ENCODE measurements at places on chromosomes 2 and 18. TPM values are rescaled to one million over a fixed set of nuclear protein-coding genes. Genes with fewer than 3 reads are reported as not detected.

Gene IL1F10
- not detected for total RNA-seq

Gene KIF1A
- 0.42 TPM for total RNA-seq

Gene TCF4
- total RNA-seq: 36.6 TPM

Gene BOLL
- total RNA-seq: 0.05 TPM

Gene CDH20
- 0.09 TPM for total RNA-seq

DNA sequence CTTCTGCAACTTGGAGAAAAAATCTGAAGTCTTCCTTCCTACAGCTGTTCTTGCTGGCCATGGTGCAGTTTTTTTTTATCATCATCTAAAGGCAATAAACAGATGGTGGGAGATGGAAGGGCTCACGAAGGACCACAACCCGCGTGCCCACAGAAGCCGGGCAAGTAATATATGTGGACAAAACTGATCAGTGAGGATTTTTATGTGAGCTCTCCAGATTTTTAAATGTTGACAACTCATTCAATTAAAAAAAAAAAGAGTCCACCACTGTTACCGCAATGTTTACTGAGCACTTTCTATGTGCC, 55.9 kb upstream of the CREB1 start:
- no peak for DNase-seq

GRCh38 chr2:132586835-132587234, 83.2 kb downstream of the LYPD1 start:
- no peak for DNase-seq

DNA sequence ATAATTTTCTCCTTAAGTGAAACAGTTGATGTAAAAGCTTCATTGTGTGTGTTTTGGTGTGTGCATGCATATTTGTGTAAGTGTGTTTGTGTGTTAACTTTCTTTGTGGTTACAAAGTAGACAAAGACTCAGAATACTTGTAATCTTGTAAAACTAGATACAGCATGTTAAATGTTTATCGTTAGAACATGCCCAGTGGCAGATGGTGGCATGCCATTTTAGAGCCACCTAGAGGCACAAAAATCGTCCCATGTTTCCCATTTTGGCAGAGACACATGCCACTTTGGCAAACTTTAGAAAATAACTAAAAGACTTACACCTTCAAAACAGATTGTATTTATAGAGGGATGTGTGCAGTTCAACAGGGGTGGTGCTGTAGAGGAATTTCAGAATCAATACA, 224.1 kb downstream of the LRP1B start:
- no peak for DNase-seq

DNA sequence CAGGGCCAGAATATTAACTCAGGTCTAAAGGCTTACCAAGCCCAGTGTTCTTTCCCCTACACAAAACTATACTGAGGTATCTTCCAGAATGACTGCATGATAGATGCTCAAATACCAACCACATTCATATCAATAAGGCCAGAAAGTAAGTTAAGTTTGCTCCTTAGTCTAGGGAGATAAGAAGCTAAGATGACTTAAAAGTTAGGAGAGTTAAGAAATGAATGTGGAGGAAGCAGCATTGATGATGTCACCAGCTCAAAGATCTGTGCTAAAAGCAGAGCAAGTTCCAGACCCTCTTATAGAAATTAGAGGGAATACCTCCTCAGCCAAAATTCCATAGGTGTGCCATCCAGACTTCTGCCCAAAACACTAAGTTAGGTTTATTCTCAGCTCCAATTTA, 6.1 kb downstream of the PPP4R1 start:
- DNase-seq: no peak

DNA sequence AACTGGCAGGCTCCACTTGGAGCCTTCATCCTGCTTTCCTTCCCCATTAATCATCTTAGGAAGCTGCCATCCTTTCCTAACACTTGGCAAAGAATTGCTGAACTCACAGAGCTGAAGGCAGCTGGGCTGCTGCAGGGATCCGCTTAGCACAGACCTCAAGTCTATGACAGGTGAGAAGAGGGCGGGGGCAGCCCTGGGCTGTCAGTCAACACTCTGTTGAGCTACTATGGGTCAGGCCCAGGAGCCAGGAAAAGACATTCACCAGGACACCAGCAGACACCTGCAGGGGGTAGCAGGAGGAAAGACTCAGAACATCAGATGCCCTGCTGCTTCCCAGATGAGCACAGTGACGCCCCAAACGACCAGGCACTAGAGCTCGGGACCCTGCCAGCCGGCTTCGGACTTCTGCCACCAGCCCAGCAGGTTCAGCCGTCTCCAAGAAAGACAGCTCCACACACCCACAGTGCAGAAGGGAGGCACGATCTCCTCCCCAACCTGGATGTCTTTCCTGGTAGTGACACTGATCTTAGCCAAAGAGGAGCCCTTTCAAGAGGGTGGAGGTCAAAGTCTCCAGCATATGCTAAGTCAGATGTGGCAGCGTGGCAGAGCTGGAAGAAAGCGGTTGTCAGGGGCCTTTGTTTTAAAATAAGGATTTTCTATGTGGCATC, 55.2 kb downstream of the SNORC start:
- no peak for DNase-seq

DNA sequence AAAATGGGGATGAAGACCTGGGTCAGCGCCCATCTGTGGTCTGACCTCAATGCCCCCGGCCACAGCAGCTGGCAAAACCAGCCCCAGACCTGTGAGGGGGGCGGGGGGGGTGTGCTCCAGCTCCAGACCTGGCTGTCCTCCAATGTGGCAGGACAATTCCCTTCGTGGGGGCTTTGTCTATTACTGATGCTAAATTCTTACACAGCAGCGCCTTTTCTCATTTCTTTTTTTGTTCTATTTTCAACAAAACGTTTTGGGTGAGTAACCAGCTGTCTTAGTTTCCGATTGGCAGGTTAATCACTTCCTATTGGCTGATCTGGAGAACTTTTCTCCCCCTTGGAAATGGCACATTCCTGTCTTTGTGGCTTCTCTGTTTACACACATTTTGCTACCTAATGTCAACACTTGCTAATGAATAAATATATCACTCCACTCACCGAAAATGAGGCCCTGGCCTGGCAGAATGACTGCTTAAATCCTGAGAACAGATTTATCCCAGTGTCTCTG, 4.4 kb downstream of the SMAD7 start:
- DNase-seq: no peak

DNA sequence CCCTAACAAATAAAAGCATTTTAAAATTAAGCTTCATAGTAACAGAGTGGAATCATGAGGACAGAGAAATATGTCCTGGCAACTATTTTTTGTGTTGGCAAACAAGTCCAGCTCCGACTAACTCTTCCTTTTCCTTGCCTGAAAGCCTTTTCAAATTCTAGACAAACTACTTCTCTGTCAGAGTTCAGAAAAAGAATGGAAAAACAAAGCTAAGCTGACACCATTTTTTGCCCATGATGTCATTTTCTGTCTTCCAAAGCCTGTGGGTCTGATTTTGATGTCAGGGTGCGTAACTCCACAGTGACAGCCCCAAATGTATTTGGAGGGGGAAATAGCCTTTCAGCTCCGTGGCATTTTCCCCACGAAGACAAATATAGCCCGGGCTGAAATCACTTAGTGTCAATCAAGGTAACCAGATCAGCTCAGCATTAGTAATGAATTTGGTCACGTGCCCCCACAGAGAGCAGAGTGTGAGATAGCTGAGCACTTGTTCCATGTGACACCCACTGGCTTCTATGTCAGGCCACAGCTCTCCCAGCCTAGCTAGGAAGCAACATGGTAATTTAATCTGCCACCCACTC, 233.0 kb upstream of the SIX2 start:
- DNase-seq: no peak

DNA sequence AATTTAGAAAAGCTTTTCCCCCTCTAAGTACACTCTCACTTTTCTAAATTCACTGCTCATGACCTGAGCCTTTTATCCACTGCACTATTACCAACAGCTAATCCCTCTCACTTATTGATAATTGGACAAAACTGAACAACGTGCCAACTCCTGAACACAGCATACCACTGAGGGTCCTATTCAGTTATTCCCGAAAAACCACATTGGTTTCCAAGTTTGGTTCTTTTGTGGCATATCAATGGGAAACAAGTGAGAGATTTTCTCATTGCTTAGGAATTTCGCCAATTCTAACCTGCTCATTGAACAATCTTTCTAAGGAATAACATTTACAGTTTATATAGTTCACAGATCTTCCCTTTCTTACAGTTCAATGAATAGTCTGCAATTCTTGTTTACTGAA, 977.4 kb downstream of the TMEM182 start:
- no peak for DNase-seq

DNA sequence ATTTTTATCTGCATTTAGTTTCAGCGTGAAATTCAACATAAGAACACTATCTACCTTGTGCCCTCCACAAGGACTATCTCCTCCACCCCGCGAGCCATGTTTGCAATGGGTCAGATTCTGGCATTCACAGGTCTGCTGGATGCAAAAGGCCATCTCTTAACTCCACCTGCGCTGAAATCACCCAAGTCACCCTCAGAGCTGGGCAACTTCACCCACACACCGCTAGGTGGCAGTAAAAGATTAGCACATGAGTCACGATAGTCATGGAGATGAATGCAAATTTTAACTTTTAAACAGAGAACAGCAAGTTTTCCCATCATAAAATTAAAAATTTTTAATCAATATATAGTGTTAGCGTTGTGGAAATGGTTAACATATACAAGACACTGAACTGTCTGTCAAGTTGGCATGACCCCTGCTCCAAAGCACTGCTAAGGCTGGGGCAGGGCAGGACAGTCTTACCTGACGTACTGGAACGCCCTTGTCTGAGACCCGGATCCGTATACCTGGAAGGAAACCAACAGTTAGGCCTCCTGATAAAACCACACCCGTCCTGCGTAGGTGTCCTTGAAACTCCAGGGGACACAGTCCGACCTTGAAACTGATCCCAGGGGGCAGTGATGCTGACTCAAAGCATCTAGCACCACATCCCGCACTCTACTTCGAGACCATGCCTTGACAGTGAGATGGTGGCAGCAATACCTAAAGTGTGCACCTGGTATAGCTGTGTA, 89.6 kb downstream of the UXS1 start:
- DNase-seq: peak; percentile 68

DNA sequence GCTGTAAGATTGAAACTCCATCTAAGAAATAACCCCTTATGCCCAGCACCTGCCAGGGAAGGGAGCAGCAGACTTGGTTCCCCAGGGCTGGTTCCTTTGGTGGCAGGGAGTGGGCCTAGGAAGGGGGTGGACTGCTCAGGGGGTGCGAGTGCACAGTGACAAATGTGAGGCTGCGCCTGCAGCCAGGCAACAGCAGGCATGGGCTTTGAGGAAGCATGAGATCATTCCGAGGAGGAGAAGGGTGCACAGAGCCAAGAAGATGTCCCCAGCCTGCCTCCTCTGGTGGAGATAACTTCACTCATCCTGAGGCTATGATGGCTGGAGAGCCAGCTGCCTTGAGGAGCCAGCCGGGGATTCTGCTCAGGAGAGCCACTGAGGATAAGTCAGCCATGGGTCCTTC, 158.0 kb downstream of the CAPN13 start:
- DNase-seq: no peak

DNA sequence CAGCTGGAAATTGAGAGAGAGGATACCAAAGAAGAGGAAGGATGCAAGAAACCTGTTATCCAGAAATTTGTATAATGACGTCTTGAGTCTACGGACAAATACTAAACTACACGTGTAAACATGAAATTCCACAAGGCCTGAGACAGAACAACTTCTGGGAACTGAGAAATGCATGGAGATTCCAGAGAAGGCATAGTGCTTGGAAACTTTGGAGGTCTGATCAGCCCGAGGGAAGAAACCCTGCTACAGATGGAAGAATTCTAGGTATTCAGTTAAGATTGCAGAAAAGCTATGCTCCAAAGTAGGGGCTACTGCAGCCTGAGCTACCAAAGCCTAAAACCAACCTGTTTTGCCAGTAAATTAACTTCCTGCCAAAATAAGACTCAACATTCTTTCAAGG, 120.4 kb downstream of the PDCL3 start:
- DNase-seq: no peak

DNA sequence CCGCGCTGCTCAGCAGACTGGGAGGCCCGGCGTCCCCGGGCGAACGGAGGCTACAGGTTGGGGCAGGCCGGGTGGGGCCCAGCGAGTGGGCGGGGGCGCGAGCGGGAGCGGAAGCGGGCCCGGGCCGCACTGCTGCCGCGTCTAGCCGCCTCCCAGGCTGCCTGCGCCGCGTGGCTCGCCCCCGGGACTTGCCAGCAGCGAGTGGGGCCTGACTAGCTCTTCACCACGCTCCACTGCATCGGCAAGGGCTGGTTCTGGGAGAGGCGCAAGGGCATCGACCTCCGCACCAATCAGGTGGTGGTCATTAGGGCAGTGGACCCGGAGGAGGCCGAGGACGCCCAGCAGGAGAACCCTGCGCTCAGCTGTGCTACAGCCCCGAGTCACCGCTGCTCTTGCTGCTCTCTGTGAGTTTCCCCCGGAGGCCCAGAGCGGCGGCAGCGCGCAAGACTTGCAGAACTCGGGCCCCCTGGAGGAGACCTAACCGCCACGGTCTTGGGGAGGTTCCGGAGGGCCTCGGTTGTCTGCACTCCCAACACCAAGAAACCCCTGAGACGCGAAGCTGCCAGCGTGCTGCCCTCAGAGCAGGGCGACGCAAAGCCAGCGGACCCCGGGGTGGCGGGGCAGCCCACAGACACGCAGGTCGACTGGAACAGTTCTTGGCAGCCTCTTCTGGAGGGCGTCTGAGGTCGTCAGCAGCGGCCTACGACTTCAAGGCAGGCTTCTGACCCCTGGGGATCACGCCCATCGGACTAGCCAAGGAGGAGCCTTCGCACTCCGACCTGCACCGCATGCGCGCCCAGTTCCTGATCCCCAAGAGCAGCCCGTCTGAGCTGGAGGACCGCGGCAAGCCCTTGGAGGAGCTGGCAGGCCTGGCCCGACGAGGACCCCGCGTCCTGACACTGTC, 27.2 kb upstream of the PTPN2 start:
- DNase-seq: peak; percentile 79

GRCh38 chr2:234496835-234497593, at the start of gene ARL4C:
Gene ARL4C, minus strand, starts transcription at chr2:234497081. Its CDS starts 495 bp downstream, at chr2:234496586.
- no peak for DNase-seq

GRCh38 chr2:69453475-69454129, 16.4 kb upstream of the NFU1 start:
- DNase-seq: no peak

Measured in thymus (tissue), 14 donors.